ENCODE measurements at places on chromosomes 2 and 18. TPM values are rescaled to one million over a fixed set of nuclear protein-coding genes. Genes with fewer than 3 reads are reported as not detected.

The PXDN gene
- 118 TPM for total RNA-seq

DNA sequence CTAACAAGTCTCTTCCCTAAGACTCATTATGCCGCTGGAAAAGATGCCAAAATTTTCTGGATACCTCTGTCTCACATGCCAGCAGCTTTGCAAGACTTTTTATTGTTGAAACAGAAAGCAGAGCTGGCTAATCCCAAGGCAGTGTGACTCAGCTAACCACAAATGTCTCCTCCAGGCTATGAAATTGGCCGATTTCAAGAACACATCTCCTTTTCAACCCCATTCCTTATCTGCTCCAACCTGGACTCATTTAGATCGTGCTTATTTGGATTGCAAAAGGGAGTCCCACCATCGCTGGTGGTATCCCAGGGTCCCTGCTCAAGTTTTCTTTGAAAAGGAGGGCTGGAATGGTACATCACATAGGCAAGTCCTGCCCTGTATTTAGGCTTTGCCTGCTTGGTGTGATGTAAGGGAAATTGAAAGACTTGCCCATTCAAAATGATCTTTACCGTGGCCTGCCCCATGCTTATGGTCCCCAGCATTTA, 26.3 kb downstream of the DHRS9 start:
- no peak overlapping the region for H3K4me3 ChIP-seq
- DNase-seq: no peak
- H3K4me1 ChIP-seq: no peaks in the 10 kb centered on the region
- peaks cover 95% of the 10 kb centered on the region for H3K27me3 ChIP-seq

The DLX2 gene
- total RNA-seq: 0.19 TPM

DNA sequence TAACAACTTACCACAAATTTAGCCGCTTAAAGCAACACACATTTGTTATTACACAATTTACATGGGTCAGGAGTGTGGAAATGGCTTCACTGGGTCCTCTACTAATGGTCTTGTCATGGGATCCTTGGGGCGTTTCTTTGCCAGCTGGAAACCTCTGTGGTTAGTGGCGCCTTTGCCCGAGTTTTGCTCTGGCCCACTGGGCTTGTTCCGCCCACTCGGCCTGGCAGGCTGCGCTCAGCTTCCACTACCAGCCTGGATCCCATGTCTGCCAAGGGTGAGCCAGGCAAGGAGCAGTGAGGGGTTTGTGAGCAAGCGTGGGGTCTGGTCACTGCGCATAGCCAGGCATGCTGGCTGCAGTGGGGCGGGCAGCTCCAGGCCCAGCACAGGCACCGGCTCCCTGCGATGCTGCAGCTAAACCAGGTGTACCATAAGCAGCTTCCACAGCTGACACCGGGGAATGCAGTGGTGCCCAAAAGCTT, 16.2 kb upstream of the MBD2 start:
- DNase-seq: no peak
- H3K27me3 ChIP-seq: no peaks in the 10 kb centered on the region
- H3K4me3 ChIP-seq: no peak overlapping the region
- H3K36me3 ChIP-seq: no peaks in the 10 kb centered on the region
- H3K27ac ChIP-seq: no peak overlapping the region

DNA sequence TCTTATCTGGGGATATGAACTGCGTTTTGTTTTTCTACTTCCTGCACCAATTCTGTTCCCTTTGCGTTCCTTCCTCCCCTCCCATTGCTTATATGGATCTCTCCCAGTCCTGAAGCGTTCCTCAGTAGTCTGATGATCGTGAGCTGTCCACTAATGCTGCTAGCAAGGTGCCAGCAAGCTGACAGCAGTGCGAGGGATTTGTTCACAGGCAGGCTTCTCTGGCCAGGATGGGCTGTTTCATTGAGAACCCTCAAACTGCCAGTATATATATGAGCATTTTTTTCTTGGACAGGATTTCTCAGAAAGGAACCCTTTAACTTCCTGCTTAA, 40.1 kb downstream of the GTF3C3 start:
- H3K4me3 ChIP-seq: no peak overlapping the region
- no peaks in the 10 kb centered on the region for H3K4me1 ChIP-seq
- peaks cover 6% of the 10 kb centered on the region for H3K36me3 ChIP-seq
- H3K27me3 ChIP-seq: no peaks in the 10 kb centered on the region
- no peak overlapping the region for H3K27ac ChIP-seq
- no peak for DNase-seq

- H3K4me1 ChIP-seq: peaks cover 40% of the 10 kb centered on the region
- H3K36me3 ChIP-seq: no peaks in the 10 kb centered on the region
- no peak overlapping the region for H3K27ac ChIP-seq
- H3K4me3 ChIP-seq: no peak overlapping the region
Observed at GRCh38 chr2:5990086-5990485, 297.9 kb downstream of the SOX11 start.
